ENCODE measurements at places on chromosomes 6 and 20.

- DNase-seq: no peak
These were observed 258 bp downstream of the PHF10 start for GRCh38 chr6:169723991-169724493.

GRCh38 chr6:125656287-125656870 is 93.1 kb upstream of the HEY2 start:
- DNase-seq: no peak

DNA sequence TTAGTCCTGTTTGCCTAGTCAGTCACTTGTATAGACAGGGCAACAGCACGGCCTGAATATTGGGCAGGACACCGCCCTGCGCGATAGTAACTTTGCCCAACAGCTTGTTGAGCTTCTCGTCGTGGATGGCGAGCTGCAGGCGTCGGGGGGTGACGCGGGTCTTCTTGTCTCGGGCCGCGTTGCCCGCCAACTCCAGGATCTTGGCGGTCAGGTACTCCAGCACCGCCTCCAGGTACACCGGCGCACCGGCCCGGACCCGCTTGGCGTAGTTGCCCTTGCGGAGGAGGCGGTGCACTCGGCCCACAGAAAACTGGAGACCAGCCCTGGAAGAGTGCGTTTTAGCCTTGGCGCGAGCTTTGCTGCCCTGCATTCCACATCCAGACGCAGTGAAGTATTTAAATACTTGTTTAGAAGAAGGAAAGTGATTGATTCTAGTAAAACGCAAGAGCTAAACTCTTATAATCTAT is 92.8 kb upstream of the BTN3A2 start:
- no peak for DNase-seq

DNA sequence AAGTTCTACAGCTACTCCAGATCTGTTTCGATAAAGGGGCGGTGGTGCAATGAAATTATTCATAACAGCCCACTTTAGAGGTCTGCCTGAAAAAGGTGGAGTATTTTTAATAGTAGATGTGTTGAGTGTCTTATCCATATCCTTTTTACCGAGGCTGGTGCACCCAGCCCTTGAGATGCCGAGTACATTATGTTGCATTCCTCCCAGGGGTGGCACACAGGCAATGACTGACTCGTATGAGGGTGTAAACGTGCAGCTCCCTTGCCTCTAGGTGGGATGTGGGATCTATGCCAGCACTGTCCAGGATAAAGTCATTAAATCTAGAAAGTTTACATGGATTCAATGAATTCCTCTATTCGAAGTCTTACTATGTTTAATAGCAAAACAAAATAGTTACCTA is 355.6 kb downstream of the PLCB1 start:
- DNase-seq: no peak

DNA sequence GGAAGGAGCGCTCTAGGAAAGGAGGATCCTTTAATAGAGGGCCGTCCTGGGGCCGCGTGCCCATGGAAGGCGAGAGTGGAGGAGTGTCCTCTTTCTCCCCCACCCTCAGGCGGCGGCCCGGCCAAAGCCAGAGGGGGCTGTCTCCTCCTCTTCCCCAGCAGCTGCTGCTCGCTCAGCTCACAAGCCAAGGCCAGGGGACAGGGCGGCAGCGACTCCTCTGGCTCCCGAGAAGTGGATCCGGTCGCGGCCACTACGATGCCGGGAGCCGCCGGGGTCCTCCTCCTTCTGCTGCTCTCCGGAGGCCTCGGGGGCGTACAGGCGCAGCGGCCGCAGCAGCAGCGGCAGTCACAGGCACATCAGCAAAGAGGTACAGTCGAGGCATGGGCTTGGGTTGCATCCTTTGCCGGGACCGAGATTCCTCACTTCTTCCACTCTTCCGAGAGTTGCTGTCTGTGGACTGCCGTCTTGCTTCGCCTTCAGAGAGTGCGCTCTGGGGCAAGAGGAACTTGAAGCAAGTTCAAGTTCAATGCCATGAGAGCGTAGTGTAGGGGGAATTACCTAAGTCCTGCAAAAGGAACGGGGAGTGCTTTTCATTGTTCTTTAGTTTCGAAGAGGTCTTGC is at the start of gene LAMA2:
Gene LAMA2 (plus strand): TSS at position 148 of the 621 bp plus-strand sequence. CDS start 108 bp downstream, at position 256.
- DNase-seq: no peak

GRCh38 chr6:143673669-143674068 is 4.1 kb upstream of the PHACTR2 start:
- no peak for DNase-seq

DNA sequence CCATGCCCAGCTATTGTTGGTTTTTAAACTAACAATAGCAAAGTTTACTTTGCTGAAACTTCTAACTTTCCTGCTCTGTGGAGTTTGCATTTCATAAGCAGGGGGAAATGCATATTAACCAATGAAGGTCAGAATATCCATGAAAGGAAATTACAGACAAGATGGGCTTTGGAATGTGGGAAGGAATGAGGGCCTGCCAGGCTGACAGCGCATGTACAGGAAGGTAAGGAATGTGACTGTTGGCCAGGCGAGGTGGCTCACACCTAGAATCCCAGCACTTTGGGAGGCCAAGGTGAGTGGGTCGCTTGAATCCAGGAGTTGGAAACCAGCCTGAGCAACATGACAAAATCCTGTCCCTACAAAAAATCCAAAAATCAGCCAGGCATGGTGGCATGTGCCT is 49.6 kb downstream of the CDK5RAP1 start:
- no peak for DNase-seq

- DNase-seq: no peak
These were observed 3.4 kb upstream of the FAM110A start for GRCh38 chr20:830011-830521.

DNA sequence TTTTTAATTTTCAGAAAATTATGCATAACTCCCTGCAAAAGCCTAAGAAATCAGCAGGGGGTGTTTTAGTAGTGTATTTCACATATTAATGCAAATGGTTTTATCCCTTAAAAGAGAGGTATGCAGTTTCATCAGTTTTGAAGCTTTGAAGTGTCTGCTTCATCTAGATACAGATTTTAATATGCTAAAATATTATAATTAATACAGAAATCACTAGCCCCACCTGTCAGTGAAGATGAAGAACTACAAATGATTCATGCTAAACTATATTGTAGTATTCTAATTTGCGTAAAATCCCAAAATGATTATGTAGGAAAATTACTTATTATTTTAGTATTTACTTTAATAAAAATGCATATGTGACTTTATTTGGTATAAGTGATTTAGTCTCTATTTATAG is 2.9 kb upstream of the TFB1M start:
- DNase-seq: peak; percentile 23

- peak; percentile 45 for DNase-seq
These were observed 703 bp downstream of the EPHA7 start for GRCh38 chr6:93418408-93419303.

GRCh38 chr6:118705544-118706491 is 54.4 kb upstream of the CEP85L start:
- no peak for DNase-seq

DNA sequence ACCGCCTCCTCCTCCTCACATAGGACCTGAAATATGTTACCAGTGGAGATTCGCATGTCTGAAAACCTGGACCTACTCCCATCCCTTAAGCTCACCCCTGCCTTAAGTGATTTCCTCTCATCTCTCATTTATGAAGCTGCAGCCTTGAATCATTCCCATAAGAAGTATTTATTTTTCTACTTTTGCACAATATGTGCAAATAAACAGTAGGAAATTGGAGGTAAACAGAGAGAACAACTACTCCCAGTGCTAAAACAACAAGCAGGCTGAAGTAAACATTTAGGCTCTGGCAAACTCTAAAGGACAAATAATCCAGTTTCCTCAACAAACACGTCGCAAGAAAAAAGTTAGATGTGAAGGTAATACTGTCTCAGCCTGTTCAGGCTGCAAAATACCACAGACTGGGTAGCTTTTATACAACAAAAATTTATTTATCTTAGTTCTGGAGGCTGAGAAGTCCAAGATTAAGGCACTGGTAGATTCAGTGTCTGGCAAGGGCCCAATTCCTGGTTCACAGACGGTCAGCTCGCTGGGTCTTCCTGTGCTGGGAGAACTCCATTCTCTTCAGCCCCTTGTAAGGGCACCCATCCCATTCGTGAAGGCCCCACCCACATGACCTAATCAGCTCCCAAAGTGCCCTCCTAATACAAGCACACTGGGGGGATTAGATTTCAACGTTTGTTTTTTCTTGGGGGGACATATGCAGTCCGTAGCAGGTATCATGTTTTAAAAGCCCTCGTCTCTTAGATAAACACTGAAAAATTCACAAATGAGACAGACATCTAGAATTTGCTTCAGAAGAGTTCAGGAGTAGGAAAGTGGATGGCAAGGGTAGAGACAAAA is 15.6 kb downstream of the SPATA2 start:
- DNase-seq: no peak

DNA sequence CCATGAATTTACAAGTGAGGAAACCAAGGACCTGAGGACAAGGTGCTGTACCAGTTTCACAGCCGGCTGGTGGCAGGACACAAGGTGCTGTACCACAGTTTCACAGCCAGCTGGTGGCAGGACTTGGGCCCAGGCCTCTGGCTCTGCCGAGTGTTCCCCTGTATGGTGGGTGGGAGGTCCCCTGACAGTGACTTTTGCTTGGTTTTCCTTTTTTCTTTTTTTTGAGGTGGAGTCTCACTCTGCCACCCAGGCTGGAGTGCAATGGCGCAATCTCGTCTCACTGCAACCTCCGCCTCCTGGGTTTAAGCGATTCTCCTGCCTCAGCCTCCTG is 212.4 kb downstream of the LY86 start:
- DNase-seq: no peak

- no peak for DNase-seq
These were observed 142.3 kb downstream of the LY86 start for GRCh38 chr6:6730831-6731230.

DNA sequence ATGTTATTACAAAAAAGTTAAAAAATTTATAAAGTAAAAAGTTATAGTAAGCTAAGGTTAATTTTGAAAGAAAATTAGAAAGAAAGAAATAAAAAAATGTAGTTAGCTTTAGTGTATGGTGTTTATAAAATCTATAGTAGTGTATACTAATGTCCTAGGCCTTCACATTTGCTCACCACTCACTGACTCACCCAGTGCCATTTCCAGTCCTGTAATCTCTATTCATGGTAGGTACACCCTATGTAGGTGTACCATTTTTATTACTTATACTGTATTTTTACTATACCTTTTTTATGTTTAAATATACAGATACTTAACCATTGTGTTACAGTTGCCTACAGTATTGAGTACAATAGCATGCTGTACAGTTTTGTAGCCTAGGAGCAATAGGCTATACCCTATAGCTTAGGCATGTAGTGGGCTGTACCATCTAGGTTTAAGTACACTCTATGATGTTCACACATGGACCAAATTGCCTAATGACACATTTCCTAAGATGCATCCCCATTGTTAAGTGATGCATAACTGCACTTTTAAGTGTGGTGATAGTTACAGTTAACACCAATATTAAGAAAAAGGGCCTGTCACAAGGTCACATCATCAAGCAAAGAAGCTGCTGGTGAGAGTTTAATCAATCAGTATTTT is 8.0 kb downstream of the CD2AP start:
- DNase-seq: no peak

- peak; percentile 41 for DNase-seq
These were observed 466.9 kb upstream of the NRSN1 start for GRCh38 chr6:23659125-23659524.

GRCh38 chr20:32205843-32206759 is 1.4 kb downstream of the PLAGL2 start:
- no peak for DNase-seq

- DNase-seq: no peak
These were observed 110.4 kb downstream of the ADGRG6 start for GRCh38 chr6:142412241-142412640.

DNA sequence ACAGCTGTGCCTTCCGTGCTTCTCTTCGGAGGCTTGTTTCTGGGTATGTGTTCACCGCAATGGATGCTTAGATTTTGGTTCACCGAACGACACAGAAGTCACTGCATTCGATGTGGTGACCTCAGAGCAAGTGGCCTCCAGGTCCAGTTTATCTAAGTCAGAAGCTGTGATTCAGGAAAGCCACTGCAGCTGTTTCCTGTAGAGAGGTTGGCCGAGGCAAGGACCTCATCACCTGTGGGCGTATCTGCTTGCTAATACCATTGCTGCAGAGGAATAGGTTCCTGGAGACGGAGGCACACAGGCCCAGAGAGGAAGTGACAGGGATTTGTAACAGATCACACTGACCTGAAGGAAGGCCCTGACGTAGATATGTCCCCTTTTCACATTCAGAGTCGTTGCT is 82.7 kb downstream of the FARS2 start:
- DNase-seq: no peak

GRCh38 chr20:48308232-48308781 is 519.5 kb downstream of the PREX1 start:
- no peak for DNase-seq

DNA sequence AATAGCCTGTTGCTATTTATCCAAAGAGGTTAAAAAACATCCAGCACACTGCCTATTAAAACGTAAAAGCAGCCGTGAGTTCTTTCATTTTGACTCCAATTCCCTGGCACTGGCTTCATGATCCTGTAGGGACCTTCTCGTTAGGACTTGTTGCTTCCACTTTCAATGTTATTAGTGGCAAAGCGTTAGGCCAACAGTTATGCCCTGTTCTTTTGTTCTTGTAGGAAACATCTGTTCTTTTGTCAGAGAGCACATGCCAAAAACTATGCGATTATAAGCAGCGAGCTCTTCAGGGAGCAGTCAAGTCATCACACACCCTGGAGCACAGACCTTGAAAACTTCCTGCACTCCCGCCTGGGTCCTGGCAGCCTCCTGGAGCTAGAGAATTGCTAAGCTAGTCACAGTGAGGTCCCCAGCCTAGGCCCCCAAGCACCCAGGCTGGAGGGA is 609.5 kb upstream of the ARID1B start:
- no peak for DNase-seq

- DNase-seq: no peak
These were observed 4.0 kb downstream of the KIZ start for GRCh38 chr20:21129861-21130260.

GRCh38 chr20:37856932-37857660 is 45.8 kb upstream of the VSTM2L start:
- DNase-seq: no peak

DNA sequence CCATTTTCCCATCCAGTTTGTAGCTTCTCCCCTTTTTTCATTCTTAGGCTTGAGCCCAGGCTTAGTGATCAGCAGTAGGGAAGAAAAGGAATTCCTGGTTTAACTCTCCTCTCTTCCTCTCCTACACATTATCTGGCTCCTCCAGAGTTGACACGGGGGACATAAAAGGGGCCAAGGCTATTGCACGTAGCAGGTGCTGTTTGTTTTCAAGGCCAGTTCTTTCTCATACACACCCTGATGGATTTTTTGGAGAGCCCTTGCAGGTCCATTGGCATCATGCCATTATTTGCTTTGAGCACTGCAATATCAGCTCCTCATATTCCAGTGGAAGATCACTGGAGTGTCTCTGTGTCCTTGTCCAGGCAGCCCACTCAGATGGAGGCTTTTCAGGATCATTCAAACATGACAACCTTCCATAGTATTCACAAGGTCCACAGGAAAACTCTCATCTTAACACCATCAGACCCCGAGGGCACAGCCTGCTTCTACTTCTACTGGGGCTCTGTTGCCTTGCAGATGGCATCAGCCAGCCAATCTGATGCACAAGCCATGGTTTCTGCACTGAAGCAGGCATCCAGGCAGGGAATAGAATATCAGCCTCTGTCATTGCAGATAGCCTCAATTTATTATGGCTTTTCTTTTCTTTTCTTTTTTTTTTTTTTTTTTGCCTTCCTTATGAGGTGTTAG is 18.8 kb downstream of the PLCB4 start:
- no peak for DNase-seq
